SHP77 (cell line): ENCODE measurements at places on chromosomes 13 and 19.

DNA sequence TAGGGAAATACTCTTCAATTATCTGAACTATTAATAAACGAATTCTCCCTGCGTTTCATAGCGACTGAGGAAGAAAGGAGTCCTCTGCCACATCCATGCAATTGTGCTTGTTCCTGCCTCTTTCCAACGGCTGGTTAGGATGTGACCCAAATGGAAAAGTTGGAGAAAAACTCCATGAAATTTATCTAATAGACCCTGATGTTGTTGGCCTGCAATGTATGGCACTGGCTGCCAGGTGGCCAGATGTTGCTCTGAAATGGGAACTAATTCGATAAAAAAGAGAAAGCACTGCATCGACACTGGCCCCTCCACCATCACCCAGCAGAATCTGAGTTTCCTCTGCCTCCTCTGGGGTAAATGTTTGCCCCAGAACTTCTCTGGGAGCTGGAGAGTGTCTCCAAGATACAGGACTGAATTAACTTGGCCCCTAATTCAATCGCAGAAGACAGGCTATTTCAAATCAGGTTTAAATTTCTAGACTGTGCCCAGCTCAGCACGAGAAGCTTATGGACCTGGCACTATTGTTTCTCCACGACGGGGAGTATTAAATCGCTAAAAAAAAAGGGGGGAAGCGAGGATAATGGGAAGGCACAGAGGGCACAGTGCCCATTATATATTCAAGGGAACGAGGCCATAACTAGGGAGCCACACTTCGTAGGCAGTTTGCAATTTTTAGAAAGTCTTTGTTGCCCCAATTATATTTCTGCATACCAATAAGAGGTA lies 103.9 kb downstream of the ZIC5 start:
- DNase-seq, result no peak

GRCh38 chr13:109361562-109362289 lies 424.7 kb downstream of the IRS2 start:
- no peak for DNase-seq

DNA sequence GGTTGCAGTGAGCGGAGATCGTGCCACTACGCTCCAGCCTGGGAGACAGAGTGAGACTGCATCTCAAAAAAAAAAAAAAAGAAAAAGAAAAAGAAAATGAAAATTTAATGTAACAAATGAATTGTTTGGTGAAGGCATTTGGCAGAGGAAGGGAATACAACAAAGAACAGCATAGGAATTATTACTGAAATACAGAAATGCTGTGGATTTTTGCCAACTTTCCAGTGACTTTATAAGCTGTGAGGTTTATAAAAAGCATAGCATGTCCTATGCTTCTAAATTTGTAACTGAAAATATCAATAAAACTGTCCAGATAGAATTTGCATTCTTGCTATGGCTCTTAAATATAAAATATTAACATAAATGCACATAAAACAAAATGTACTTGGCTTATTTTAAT lies 112.9 kb upstream of the IRS2 start:
- DNase-seq, result no peak

DNA sequence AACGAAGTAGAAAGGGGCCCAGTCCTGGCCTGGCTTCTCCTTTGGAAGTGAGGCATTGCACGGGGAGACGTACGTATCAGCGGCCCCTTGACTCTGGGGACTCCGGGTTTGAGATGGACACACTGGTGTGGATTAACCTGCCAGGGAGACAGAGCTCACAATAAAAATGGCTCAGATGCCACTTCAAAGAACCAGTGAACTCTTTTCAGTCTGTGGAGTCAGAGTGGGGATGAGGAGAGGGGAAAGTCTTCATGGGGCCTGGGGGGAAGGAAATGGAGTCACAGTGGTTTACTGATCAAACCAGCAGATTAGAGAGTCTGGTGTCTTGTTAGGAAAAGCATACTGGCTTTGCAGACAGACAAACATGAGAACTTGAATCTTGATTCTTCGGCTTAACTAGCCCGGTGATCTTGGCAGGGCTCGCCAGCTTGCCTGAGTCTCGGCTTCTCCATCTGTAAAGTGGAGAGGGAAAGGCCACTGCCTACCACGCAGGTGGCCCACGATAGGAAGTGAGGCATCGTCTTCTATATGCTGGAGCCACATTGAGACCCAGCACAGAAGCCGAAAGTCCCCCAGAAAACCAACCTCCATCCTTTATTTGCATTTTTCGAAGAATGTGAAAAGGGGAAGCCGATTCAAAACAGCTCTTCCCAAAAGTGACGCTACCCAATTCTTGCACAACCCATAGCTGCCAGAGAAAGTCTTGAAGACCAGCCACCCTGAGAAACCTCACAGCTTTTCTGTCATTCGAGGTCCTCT lies at the start of gene FFAR1:
TSS of gene FFAR1 (plus strand) at position 732 of the 759 bp plus-strand sequence. CDS start 3,650 bp downstream, outside the sequence.
- no peak for DNase-seq

GRCh38 chr13:109834973-109835720 lies 48.8 kb upstream of the IRS2 start:
- no peak for DNase-seq

DNA sequence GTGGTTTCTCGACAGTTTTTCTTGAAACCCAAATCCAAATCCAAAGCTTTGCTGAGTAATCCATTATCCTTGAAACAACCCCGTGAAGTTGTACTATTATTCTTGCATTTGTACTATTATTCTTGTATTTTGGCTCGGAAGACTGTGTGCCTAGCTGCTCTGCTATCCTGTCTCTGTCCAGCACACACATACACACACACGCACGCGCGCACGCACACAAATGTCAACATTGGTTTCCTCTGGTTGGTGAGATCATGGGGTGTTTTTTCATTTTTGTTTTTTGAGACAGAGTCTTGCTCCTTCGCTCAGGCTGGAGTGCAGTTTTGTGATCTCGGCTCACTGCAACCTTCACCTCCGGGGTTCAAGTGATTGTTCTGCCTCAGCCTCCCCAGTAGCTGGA lies 14.9 kb upstream of the KLK4 start:
- no peak for DNase-seq

- no peak for DNase-seq
Observed at GRCh38 chr13:48315969-48316650, 12.6 kb downstream of the RB1 start.

DNA sequence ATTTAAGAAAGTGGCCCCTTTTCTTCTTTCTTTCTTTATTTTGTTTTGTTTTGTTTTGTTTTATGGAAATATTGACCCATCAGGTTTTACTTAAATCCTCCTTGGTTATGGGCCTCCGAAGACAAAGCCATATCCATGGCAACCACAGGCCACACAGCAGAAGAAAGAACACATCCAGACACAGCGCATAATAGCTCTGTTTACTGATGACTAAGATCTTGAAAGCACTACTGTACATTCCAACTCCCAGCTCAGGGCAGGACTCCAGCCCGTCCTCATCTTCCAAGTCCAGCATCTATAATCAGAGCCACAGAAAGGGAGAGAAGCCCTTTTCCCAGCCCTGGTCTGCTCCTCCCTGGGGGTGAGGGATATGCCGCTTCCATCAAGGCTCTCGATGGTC lies 84.3 kb downstream of the NUFIP1 start:
- DNase-seq, result no peak

GRCh38 chr13:110305949-110306339 lies 1.0 kb downstream of the COL4A1 start:
- no peak for DNase-seq

GRCh38 chr19:38952395-38953165 lies 21.8 kb downstream of the MRPS12 start:
- DNase-seq, result peak; percentile 90

DNA sequence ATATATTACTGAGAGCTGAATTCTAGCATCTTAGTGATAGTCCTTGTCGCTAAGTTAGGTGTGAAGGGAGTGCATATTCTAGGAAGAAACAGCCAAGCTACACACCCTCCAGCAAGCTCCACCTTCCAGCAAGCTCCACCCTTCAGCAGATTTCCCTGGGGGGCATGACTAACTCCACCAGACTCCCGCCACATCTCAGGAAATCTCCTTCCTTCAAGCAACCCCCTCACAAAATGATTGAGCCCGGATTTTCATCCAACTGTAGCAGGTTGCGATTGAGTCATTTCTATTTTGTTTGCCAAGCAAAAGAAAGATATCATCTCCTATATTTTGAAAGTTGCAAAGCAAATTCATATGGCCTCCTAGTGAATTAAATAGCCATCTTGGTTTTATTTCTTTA lies 162.1 kb upstream of the TMTC4 start:
- DNase-seq, result no peak

DNA sequence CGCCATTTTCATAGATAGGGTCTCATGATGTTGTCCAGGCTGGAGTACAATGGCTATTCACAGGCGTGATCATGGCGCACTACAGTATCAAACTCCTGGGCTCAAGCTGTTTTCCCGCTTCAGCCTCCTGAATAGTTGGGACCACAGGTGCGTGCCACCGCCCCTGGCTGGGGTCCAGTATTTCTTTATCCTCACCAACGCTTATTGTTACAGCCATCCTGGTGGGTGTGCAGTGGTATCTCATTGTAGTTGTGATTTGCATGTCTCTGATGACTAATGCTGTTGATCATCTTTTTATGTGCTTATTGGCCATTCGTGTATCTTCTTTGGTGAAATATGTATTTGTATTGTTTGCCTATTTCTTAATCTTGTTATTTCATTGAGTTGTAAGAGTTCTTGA lies 49.0 kb downstream of the SIPA1L3 start:
- DNase-seq, result no peak

DNA sequence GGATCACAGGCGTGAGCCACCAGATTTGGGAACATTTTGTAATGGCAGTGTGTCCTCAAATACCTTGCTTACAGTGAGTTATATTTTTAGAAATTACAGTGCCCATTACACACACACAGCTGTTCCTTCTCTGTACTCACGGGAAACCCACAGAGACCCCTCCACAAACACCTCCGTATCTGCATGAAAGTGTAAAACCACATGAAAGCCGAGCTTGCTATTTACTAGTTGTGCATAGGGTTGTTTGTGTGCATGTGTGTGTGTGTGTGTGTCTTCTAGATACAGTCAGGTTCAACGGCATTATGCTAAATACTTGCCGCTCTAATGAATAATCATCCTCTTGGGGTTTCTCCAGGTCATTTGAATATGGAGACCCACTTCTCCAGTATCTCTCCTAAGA lies 22.3 kb upstream of the LILRA2 start:
- no peak for DNase-seq

DNA sequence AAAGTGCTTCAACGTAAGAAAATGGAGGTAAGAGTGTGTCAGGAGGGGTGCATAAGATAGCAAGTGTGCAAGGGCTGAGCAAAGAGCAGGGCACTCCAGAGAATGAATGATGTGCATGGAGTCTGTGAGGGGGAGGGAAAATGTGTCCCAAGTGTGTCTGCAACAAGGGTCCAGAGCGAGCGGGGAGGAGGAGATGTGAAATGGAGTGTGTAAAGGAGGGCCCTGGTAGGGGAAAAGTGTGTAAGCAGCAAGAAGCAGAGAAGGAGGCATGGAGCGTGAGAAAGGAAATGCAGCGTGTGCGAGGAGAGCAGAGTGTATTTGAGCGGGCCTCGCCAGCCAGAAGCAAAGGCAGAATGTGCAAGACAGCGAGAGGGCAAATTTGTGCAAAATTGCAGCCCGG lies 11.8 kb downstream of the C19orf81 start:
- DNase-seq, result no peak

DNA sequence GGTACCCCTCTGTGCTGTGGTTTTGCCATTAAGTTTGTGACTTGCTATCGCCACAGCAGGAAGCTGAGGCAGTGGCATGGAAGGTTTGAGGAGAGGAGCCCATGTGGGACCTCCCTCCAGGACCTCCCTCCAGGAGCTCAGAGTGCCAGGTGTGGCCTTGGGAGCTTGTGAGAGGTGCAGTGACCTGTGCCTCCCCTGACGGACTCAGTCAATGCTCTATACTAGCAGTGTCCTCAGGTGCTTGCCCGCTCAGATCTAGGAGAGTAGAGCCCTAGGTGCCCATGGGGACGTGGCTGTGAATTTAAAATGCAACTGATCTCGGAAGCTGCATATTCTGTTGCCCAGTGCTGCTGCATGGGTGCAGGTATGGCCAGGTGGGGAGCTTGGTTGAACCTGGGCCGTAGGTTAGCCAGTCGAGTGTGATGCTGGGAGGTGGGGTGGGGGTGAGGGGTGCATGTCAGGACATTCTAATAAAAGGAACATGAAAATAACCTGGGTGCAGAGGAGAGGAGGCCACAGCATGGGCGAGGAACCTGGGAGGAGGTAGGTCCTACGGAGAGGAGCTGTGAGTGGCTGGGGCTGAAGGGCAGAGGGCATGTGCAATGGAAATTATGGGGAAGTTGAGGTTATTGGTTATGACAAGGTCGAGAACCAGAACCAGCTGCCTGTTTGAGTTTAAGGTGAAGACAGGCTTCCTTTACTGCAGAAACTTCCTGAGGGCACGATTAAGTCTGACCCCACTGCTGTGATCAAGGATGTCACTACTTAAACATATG lies 41.6 kb downstream of the TEX29 start:
- no peak for DNase-seq

DNA sequence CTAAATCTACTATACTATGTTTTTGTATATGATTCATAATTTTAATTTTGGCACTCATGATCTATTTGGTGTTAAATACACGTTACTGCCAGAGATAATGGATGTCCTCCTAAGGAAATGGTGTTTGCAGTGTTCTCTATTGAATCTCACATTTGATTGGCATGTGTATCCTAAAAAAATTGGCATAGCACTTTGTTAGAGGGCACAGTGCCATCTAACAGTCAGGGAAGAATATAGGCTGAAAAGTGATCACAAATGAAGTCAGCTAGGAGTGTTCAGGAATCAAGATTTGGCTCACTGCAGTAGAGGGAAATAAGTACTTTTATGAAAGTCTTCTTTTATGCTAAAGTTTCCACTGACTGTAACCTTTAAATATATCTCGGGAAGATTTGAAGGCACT lies 624.6 kb downstream of the GPC6 start:
- DNase-seq, result no peak

GRCh38 chr13:24450530-24450929 lies 62.0 kb downstream of the PARP4 start:
- no peak for DNase-seq

GRCh38 chr13:100128373-100128772 lies 39.5 kb downstream of the PCCA start:
- no peak for DNase-seq

- no peak for DNase-seq
Observed at GRCh38 chr19:7267792-7268704, 26.2 kb downstream of the INSR start.

DNA sequence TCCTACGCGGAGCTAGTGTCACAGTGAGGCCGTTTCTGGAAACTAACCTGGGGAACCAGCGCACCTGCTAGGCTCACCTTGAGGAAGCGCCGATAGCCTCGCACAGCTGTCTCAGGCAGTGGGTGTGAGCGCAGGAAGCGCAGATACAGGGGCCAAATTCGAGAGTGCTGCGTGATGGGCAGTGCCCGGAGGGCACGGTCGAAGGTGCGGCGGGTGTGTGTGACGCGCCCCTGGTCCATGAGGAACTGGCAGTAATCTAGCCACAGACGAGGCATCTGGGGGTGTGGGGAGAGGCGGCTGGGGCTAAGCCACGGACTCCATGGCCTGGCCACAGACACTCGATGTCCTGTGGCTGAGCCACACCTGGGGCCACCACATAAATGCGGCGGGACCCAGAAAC lies 2.2 kb downstream of the XAB2 start:
- DNase-seq, result no peak

DNA sequence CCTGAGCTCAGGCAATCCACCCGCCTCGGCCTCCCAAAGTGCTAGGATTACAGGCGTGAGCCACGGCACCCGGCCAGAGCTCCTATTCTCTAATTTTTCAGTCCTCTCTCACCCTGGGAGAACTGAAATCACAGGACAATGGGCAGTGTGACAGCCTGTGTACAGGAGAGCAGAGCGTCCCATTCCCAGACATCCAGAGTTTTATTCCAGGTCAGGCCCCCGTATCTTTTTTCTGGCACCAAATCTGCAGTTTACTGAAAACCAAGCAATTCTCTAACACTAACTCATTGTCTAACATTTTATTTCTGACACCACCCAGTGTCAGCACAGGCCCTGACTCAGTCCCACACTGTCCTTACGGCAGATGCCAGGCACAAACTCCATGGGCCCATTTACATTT lies 6.7 kb downstream of the ZNF708 start:
- DNase-seq, result no peak
